ENCODE measurements at places on chromosomes 5 and 9.

DNA sequence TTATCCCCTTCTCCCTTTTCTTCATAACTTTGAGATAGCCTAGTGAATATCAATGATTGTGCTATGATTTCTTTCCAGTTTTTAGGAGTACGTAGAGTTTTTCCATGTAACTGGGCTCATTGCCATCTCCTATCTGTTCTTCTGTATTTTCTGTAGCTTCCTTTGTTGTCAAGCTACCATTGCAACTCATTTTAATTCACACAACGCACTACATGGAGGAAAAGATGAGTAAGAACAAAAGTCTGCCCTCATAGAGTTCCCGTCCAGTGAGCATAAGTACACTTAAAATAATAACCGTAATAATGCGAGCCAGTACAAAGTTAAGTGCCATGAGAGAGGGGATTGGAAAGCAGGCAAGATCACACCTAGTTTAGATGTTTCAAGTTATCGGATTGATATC, 177.7 kb downstream of the PAM start:
- no peak for DNase-seq

DNA sequence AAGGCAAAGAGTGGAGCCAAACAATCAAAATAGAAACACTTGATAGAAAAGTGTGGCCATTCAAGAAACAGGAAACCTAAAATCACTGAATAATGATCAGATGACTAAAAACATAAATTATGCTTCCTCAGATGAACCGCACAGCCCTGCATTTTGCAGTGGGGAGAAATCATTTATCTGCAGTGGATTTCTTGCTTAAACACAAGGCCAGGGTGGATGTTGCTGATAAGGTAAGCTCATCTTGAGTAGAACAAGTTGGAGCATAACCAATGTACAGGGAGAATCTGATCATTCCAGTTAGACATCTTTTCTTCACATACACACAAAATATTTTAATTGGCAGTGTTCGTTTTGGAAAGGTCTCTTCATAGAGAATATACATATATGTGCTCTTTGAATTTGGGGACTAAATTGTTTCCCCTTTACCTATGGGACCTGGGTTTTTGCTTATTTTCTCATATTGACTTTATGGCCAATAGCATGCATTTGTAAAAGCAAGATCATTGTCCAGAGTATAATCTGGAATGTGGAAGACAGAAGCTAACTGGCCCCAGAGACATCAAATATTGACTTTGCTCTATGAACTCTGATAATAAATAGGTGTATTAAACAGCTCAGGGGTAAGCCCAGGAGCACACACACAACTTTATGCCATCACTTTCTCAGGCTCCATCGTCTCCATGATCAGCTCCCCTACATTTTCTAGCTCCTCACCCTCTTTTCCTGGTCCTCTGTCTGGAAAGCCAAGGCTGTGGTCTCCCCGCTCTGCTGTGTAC, 9.1 kb downstream of the ANKDD1B start:
- DNase-seq = peak; percentile 63

GRCh38 chr9:73640971-73641370, 489.3 kb downstream of the ANXA1 start:
- DNase-seq = no peak

DNA sequence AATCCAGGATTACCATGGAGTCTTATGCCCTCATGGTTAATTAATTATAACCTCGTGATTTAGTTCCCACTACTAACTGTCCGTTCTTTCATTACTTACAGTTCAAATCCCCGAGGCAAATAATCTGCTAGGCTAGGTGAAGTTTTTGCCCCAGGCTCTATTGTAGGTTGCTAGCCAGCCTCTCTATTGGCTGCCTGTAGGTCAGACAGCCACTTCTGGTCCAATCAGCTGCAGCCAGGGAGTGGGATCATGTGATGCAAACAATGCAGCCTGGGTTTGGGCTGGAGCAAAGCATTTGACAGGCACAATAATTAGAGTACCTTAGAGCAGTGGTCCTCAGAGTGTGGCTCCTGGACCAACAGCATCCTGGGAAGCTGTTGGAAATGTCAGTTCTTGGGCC, 17.7 kb downstream of the TMEM252 start:
- no peak for DNase-seq

DNA sequence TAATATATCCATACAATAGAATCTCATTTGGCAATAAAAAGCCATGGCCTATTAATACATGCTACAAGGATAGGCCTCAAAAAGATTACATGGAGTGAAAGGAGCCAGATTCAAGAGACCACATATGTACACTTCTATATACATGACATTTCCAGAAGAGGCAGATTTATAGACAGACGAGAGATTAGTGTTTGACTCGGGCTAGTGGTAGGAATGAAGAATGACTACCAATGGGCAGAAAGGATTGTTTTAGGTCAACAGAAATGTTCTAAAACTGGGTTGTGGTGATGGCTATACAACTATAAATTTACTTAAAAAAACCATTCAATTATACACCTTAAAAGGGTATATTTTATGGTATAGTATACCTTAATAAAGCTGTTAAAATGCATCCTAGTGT, 41.9 kb downstream of the SETX start:
- no peak for DNase-seq

DNA sequence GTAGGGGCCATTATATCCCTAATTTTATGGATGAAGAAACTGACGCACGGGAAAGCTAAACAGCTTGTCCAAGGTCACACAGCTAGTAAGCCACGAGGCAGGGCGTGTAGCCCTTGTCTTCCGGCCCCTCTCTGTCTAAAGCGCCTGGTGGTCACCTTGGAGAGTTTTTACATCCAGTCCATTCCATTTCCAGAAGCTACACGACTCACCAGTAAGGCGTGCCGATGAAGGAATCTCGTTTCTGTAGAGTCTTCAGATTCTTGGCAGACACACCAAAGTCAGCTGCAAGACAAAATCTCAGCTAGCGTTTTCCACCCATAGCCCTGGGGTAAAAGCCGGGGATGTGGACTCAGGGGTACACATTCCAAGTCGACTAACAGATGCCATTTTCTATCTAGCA, 80.5 kb downstream of the STK10 start:
- no peak for DNase-seq

- no peak for DNase-seq
Observed at GRCh38 chr9:114524247-114524681, 19.0 kb upstream of the WHRN start.

GRCh38 chr5:169850409-169850808, 129.9 kb downstream of the INSYN2B start:
- DNase-seq = no peak

DNA sequence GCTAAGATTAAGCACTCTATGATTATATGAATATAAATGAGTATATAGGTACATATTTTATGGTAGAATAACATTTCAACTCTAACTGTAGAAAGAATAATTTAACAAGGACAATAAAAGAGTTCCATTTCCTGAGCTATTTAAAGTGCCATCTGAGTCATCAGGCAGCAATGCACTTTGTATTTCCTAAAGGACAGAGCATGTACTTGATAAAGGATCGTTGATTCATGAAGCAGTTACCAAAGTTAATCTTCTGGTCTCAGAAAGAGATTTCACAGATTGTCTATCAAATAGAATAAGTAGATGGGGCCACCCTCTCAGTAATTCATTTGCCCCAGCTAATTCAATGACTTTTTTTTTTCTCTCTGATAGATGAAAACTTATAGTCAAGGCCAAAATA, 747.8 kb downstream of the CDH18 start:
- no peak for DNase-seq

DNA sequence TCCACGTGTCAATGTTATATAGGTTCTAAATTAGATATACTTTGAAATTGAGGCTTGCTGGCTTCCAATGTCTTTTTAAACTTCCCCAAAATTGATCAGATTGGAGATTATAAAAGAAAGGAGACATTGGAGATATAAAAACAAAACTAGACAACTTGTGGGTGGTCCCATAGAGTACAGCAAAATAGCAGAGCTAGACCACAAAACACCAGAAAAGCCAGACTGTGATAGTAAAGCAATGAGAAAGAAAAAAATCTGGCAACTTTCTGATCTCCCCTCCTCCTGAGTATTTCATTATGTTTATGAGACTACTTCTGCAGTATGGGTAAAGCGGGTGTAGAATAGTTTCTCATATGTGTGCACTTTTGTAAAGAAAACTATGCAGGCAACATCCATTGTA, 713.8 kb upstream of the MEF2C start:
- DNase-seq = no peak

DNA sequence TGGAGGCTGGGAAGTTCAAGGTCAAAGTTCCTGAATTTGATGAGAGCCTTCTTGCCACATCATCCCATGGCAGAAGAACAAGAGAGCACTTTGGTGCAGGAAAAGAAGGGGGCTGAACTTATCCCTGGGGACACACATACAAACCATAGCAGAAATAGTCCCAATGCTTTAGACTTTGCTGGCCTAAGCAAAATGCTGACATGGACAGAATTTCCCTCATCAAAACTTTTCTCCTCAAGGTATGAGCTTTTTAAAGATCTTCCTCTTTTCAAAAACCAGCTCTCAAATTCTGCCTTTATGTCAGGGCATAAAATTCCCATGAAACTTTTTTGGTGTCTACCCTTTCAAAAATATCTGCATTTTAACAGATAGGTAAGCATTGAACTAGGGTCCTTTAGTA, 341.8 kb upstream of the SMARCA2 start:
- DNase-seq = no peak

DNA sequence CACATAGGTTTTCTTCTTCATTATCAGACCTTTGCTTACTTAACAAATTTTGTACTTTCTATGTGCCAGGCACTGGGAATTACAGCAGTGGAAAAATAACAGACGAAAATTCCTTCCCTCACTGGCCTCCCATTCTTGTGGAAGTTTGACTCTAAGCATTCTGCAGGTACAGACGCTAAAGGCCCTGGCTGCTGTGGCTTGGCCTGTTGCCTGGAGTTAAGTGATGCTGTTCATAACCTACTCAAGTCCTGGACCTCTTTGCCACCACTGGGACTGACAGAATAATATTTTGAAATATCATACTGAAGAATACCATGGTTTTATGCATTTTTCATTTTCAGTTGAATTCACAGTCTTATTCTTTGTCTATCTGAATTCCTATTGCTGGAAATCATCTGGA, 97.3 kb upstream of the SPATA31C2 start:
- no peak for DNase-seq

- no peak for DNase-seq
Observed at GRCh38 chr5:133863857-133864585, 104.4 kb downstream of the C5orf15 start.

DNA sequence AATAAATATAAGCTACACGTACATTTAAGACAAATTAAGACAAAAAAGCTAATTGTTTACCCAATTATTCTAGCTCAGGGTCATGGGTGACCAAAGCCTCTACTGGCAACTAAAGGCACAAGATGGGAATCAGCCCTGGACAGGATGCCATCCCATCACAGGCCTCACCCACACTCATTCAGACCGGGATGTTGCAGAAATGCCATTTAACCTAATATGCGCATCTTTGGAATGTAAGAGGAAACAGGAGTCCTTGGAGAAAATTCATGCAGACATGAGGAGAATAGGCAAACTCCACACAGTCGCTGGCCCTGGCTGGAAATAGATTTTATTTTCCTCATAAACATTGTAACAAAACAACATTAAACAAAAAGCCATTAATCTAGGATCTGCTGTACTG, 2003.8 kb upstream of the CDH9 start:
- DNase-seq = no peak

DNA sequence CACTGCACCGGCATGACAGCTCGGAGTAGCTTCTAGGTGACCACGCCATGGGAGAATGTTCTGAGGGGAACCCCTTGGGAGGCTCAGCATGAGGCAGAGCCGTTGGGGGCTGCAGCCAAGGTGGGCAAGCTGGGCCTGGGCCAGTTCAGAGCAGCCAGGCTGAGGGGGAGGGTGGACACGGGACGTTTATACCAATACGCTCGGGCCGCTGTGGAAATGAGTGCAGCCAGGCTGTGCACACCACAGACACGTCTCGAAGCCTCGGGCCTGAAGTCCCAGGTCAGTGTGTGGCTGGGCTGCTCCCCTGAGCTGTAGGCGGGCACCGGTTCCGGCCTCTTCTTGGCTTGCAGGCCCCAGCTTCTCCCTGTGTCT, 28.9 kb upstream of the SLC12A7 start:
- DNase-seq = no peak

DNA sequence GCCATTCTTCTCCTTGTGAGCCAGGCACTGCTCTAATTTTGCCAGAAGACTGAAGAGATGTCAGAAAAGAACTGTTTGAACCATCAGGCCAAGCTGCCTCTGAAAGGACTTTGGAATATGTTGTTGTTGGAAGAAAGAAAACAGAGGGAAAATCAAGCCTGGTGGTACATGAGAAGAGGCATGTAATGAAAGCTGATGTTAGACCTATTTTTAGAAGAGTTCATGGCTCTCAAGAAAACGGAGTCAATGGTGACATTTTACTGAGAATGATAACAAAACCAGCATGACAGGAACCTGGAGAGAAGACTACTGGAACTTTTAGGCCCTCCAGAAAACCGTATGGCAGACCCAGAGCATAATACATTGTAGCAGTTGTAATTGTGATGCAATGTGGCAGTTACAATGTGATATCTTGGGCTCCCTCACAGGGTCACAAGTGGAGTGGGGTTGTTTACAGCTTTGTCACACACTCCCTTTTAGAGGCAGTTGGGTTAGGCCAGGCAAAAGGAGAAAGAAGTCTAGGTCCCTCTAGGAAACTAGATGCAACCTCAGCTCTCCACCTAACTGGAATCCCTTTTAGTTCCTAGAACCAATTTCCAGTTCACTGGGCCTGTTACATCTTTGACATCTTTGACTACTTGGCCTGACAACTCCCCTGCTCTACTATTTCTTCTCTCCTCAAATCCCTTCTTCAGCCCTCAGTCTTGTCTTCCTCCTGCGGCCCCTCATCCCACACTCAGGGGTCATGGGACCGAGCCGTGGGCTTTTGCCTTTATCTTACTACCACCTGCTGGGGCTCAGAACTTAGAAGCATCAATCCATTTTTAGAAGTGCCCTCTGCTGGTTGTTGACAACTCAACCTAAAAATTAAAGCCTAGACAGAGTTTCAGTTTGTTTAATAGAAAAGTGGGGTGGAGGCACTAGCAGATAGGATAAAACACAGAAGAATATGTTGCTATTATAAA, 61.2 kb upstream of the JAK2 start:
- DNase-seq = peak; percentile 19
